Stimulated activated CD4-positive, alpha-beta T cell treated with anti-CD3 and anti-CD28 coated beads, Interleukin-1b, Interleukin-23, amount 100 ng/mL, for 48 hours (primary cell): ENCODE measurements at places on chromosomes 5 and 9.
A peak's percentile ranks its signal among the peaks of the same experiment; 100 is the strongest.

DNA sequence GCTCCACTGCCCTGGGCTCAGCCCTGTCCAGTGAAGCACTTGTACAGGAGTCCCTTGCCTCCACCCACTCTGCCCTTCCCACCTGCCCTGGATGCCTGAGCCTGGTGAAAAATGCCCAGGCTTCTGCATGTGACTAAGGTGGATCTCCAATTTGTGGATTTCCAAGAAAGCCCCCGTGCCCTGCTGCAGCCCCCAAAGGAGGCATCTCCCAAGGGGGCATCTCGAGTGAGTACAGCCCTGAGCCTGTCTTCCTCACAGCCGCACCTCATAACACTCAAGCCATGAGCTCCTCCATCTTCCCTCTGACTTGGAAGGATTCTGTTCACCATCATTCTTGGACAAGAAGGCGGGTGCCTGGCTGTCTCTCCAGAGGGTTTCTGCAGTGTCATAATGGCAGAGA, 158.0 kb upstream of the PPP1R26 start:
- DNase-seq = no peak

GRCh38 chr9:129649726-129650679, 8.1 kb upstream of the ASB6 start:
- no peak for DNase-seq

DNA sequence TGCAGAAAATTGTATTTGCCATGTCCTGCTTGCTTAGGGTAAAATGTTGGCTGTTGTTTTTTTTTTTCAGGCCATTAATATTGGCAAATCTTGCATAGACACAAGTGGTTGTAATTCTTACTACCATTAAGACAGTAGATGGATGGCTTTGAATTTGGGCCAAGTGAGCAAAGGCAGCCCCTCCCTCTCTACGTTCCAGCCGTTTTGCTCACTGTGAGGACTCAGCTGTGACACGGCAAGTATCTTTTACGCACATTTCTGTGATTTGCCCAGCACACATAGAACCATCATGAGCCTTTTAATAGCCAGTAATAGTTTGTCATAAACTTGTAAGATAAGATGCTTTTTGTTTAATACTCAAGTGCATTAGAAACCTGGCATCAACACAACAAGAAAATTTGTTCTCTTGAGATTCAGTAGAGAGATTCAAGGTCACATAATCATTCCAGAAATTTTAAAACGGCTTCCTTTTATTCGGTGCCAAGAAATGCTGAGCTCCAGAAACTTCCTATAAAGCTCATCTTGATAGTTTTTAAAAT, 205.2 kb upstream of the ADCY2 start:
- DNase-seq = no peak

- DNase-seq = peak; percentile 49
Measured at GRCh38 chr5:143066556-143067281, 296.5 kb downstream of the ARHGAP26 start.

DNA sequence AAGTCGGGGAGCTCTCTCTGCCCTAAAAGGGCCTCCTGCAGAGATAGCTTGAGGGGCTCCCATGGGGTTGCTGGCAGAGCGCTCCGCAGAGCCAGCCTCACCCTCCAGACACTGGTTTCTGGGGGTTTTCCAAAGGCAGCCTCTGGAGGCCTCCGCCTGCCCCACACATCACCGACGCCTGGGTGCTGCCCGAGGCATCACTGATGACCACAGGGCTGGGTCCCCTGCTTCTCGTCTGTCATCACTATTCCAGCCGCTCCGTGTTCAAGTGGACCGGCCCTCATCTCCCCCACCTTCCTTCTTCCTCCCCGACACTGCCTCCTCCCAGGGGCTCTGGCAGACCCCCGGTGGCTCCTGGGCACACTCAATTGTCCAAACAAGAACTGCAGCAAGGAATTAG, 64.1 kb upstream of the IRX4 start:
- DNase-seq = no peak

DNA sequence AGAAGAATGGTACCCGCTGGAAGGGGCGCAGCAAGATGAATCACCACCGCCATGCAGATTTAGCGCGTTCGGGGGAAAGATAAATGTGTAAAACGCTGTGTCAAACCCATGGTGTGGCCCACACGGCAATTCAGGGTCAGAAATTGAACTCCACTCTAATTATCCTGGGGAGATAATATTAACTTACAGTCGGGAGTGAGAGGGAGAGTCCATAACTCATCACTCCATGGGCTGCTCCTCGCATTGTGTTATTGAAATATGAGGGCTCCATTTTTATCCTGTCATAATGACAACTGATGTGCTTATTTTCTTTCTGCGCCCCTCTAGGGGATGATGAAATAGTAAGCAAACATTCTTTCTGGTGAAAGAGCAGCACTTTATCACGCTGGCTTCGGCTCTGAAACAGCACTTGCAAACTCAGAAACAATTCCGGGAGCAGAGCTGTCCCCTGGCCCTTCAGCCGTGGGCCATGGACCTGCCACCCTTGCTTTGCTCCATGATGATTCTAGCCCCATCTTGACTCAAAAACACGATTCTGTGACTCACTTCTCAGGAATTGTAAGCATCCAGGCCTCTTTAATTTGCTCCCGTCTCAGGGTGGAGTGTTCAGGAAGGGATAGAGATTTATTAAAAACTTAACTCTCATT, 431.6 kb downstream of the IRX1 start:
- DNase-seq = no peak

- DNase-seq = no peak
Measured at GRCh38 chr5:19739671-19740070, 248.3 kb downstream of the CDH18 start.
